ENCODE measurements at places on chromosomes 13 and 19. TPM values are rescaled to one million over a fixed set of nuclear protein-coding genes. Genes with fewer than 3 reads are reported as not detected.

KRTDAP gene
- polyA plus RNA-seq, result not detected

DNA sequence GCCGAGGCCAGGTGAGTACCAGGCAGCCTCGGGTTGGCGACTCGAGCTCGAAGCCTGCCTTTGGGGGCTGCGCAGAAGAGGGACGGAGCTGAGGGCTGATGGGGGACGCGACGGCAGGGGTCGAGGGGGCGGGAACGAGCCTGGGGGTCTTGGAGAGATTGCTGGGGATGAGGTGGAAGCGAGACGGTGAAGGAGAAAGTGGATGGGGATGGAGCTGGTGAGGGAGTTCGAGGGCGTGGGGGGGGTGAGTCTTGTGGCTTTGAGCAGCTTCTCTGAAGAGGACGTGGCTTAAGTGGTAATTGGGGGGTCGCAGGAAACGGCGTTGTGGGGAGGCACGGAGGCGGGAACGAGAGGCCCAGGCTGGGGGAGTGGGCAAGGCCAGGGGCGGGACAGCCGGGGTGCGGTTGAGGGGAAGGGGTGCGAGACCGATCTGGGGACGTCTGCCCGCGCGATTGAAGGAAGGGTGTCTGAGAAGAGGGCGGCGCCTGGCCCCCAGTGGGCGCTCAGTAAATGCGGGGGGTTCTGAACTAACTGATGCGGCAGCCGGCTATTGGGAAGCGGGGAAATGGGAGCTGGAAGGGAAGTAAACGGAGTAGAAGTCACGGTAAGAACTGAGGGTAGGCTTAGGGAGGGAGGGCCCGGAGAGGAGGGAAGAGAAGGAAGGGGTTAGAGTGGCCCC lies 426 bp downstream of the MYO9B start:
- peak; percentile 49 for DNase-seq
- H3K27ac ChIP-seq, result peak overlapping the region; percentile 77
- H3K4me1 ChIP-seq, result peaks cover 29% of the 10 kb centered on the region
- H3K36me3 ChIP-seq, result no peaks in the 10 kb centered on the region
- H3K27me3 ChIP-seq, result no peaks in the 10 kb centered on the region

DNA sequence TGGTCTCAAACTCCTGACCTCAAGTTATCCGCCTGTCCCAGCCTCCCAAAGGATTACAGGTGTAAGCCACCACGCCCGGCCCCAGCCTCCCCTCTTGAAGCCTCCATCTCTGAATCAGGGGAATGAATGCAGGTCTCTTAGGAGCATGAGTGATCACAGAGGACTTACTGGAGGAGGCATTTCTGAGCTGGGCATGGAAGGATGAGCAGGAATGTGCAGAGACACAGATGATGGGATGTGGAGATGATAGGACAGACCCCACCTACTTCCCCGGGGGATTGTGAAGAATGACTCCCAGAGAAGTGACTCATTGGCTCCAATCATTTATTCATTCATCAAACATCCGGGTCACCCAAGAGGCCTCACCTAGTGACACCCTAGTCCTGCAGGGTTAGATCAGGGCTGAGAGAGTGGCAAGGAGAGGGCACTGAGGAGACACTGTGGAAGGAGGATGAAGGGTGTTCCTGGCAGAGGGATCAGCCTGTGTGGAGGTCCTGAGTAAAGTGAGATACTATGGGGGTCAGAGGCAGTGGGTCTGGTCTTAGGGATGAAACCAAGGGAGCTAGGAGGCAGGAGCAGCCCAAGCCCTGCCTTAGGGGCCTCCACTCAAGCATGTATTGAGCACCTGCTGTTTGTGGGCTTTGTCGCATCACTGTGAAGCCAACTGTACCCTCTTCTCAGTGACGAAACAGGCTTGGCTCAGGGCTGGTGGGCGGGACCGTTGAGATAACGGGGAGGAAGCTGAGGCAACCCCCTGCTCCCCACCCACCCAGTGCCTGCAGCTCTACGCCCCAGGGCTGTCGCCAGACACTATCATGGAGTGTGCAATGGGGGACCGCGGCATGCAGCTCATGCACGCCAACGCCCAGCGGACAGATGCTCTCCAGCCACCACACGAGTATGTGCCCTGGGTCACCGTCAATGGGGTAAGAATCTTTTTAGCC lies 3.0 kb downstream of the IFI30 start:
- H3K36me3 ChIP-seq, result peaks cover 4% of the 10 kb centered on the region
- H3K4me3 ChIP-seq, result no peak overlapping the region
- no peak overlapping the region for H3K27ac ChIP-seq
- H3K27me3 ChIP-seq, result no peaks in the 10 kb centered on the region

DNA sequence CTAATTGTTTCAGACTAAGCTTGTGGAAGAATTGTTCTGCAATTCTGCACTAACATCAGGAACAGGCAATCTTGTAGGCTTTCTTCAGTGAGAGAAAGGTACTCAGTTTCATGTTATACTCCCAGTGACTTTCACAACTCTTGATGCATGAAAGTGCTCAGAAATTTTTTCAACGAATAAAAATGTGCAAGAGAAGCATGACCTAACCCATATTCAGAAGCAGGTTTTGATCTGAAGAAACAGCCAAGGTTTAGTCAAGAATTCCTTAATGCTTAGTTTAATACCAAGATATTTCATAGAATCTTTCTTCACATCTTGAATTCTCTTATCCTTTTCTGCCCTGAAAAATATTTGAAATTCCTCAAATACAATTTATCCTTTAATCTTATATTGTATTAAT lies 197.2 kb upstream of the CSNK1A1L start:
- H3K36me3 ChIP-seq, result no peaks in the 10 kb centered on the region
- DNase-seq, result no peak
- no peaks in the 10 kb centered on the region for H3K4me1 ChIP-seq
- no peaks in the 10 kb centered on the region for H3K27me3 ChIP-seq
- no peak overlapping the region for H3K27ac ChIP-seq
- no peak overlapping the region for H3K4me3 ChIP-seq

GRCh38 chr13:44373601-44374347 lies at the start of gene SERP2:
Gene SERP2 (plus strand): TSS chr13:44373824. CDS start chr13:44374026, 202 bp downstream.
- H3K36me3 ChIP-seq, result no peaks in the 10 kb centered on the region
- peak; percentile 39 for DNase-seq
- no peaks in the 10 kb centered on the region for H3K27me3 ChIP-seq
